Naive thymus-derived CD8-positive, alpha-beta T cell (primary cell): ENCODE measurements at places on chromosomes 6 and 20.

DNA sequence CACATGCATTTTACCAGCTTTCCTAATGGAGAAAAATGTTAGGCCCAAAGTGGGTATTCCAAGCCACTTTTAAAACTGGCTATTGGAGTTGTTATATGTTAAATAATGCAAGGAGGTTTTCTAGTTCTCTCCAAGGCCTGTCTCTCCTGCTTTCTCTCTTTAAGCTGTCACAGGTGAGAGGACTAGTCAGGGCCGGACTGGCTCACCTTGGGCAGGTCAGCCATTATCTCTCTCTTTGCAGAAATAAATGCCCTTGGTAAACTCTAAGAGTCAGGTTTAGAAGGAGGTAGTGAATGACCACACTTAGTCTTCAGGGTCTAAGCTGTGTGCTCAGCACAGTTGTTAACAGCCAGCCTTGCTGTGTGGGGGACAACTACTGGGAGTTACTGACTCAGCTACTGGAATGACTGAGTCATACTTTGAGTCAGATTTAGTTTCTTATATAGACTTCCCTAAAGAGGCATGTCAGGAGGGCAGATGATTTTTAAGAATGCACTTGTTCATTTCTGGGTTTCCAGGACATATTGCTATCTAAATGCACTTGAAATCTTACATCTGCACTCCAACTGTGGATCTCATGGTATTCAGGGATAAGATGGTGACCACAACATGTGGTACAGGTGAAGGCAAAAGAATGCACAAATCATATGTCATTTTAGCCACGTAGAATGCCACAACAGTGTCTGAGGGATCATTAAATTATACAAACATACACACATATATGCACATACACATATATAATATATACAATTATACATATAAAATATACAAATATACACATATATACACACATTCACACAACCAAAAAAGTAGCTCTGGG lies 719.4 kb downstream of the EPM2A start:
- no peaks in the 10 kb centered on the region for H3K36me3 ChIP-seq
- H3K4me1 ChIP-seq = no peaks in the 10 kb centered on the region
- no peak for DNase-seq
- H3K27ac ChIP-seq = no peak overlapping the region
- no peak overlapping the region for H3K4me3 ChIP-seq

- peaks cover 24% of the 10 kb centered on the region for H3K4me1 ChIP-seq
- DNase-seq = no peak
- no peak overlapping the region for H3K27ac ChIP-seq
- no peak overlapping the region for H3K4me3 ChIP-seq
- no peaks in the 10 kb centered on the region for H3K27me3 ChIP-seq
Observed at GRCh38 chr6:2911171-2911570, 8.1 kb upstream of the SERPINB9 start.

GRCh38 chr6:35213824-35214756 lies at the start of gene SCUBE3:
Gene SCUBE3, plus strand, starts transcription at chr6:35213956. Its CDS starts 463 bp downstream, at chr6:35214419.
- peaks cover 7% of the 10 kb centered on the region for H3K4me1 ChIP-seq
- peak within 1 kb of the TSS; percentile 74 for H3K4me3 ChIP-seq
- peaks cover 89% of the 10 kb centered on the region for H3K27me3 ChIP-seq
- no peak within 1 kb of the TSS for H3K27ac ChIP-seq
- no peak for DNase-seq
- no peaks in the 10 kb centered on the region for H3K36me3 ChIP-seq

DNA sequence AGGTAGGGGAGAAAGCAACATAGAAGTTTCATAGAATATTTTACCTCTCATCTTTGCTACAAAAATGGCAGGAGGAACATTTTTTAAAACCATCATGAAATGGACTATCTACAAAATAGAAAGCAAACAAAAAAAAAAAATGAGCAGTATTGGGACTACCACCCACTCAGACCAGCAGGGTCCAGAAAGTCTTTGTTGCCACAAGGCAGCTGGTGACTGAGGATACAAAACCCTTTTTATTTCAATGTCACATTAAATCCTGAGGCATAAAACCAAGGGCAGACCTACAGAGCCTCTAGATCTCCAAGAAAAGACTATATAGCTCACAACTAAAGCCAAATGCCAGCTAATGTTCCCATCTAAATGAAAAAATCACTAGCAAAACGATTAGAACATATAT lies 282.2 kb downstream of the PTPRK start:
- no peak for DNase-seq
- no peaks in the 10 kb centered on the region for H3K36me3 ChIP-seq
- peaks cover 20% of the 10 kb centered on the region for H3K4me1 ChIP-seq

DNA sequence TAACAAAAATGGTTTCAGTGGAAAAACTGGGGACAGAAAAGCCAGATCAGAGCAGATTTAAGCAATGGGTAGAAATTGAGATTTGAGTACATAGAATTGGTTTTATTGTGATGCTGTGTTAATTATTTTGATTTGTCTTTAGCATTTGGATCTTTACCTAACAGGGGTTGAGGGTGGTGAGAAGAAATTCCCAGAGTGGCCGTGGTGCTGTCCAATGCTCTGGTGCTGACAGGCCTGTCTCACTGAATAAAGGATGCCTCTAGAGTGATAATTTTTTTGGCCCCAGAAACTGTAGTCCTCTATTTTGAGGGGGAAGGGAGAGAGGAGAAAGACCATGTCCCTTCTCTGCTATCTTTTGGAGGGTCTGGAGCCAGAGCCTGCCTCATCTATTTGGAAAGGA lies 79.1 kb downstream of the LYRM2 start:
- H3K4me3 ChIP-seq = no peak overlapping the region

- H3K4me1 ChIP-seq = no peaks in the 10 kb centered on the region
- peaks cover 42% of the 10 kb centered on the region for H3K27me3 ChIP-seq
- no peak for DNase-seq
- H3K27ac ChIP-seq = no peak overlapping the region
Observed at GRCh38 chr20:48547664-48548063, 280.1 kb downstream of the PREX1 start.

GRCh38 chr6:167141667-167142432 lies 15.9 kb downstream of the GPR31 start:
- no peak overlapping the region for H3K27ac ChIP-seq
- peaks cover 23% of the 10 kb centered on the region for H3K27me3 ChIP-seq
- H3K4me3 ChIP-seq = no peak overlapping the region
- H3K4me1 ChIP-seq = peaks cover 11% of the 10 kb centered on the region
- DNase-seq = peak; percentile 27
- H3K36me3 ChIP-seq = no peaks in the 10 kb centered on the region

DNA sequence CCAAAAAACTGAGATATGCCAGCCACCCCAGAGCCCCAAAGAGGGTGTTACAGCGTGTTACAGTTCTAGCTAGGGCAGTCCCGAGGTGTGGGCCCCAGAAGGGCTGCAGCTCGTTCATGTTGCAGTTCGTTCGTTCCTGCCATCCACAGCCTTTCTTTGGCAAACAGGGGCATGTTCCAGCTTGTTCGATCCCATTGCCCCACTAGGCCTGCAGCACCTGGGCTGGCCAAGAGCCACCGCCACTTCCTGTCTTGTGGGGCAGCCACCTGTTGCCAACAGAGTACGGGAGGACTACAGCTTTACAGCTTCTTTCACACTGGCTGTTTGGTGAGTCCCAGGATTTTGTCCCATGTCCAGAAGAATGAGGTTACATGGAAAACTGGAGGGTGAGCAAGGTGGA lies 198.1 kb downstream of the MMUT start:
- DNase-seq = no peak
- no peaks in the 10 kb centered on the region for H3K4me1 ChIP-seq
- no peak overlapping the region for H3K27ac ChIP-seq
- H3K27me3 ChIP-seq = no peaks in the 10 kb centered on the region
- no peaks in the 10 kb centered on the region for H3K36me3 ChIP-seq

- H3K27me3 ChIP-seq = peaks cover 7% of the 10 kb centered on the region
- no peaks in the 10 kb centered on the region for H3K36me3 ChIP-seq
- H3K27ac ChIP-seq = no peak overlapping the region
- no peak for DNase-seq
Observed at GRCh38 chr6:100078509-100078908, 84.5 kb upstream of the MCHR2 start.

DNA sequence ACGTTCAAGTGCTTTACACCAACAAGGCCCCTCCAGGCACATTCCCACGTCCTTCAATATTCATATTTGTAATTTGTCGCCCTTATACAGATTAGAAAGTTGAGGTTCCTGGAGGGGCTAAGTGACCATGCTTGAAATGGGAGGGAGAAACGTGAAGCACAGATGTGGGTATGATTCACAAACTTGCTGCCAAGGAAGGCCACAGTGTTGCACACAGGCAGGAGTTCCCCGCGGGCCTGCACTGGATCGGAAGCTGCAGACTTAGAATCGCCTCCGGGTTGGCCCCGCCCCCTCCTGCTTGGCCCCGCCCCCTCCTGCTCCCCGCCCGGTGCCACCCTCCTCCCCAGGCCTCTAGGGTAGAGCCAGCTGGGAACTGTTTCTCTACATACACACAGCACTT lies 58.2 kb upstream of the QKI start:
- DNase-seq = no peak
- peaks cover 9% of the 10 kb centered on the region for H3K27me3 ChIP-seq
- H3K4me3 ChIP-seq = no peak overlapping the region
- H3K36me3 ChIP-seq = no peaks in the 10 kb centered on the region
- no peak overlapping the region for H3K27ac ChIP-seq

DNA sequence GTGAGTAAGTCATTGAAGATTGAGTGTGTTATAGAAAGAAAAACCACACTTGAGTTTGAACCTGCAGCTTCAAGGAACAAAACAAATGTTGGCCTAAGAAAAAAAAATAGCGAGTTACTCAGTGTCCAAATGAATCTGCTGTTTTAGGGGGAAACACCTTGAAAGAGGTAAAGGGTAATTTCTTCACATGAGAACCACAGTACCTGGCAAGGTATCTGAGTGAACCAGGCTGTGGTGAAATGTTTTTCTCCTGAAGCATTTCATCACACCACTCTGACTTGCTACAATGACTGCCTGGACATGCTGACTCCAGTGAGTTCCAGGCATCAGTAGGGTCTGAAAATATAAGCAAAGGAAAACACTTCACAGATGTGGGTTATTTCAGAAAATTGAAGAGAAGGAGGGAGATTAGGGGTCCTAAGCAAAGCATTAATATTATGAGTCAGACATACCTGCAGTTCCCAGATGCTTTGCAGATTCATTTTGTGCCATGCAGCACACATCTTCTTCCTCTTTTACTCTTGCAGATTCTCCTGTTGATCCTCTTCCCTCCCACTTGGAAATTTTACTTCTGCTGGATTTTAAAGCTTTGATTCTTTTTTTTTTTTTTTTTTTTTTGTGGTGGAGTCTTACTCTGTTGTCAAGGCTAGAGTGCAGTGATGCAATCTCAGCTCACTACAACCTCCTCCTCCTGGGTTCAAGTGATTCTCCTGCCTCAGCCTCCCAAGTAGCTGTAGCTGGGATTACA lies 206.2 kb upstream of the SGK1 start:
- no peaks in the 10 kb centered on the region for H3K36me3 ChIP-seq
- peak overlapping the region; percentile 55 for H3K27ac ChIP-seq
- H3K4me3 ChIP-seq = peak overlapping the region; percentile 41
- peak; percentile 75 for DNase-seq
- no peaks in the 10 kb centered on the region for H3K27me3 ChIP-seq

GRCh38 chr6:7207720-7208119 lies 100.0 kb downstream of the RREB1 start:
- H3K27me3 ChIP-seq = no peaks in the 10 kb centered on the region
- DNase-seq = no peak
- peaks cover 15% of the 10 kb centered on the region for H3K36me3 ChIP-seq
- H3K27ac ChIP-seq = no peak overlapping the region
- no peak overlapping the region for H3K4me3 ChIP-seq

DNA sequence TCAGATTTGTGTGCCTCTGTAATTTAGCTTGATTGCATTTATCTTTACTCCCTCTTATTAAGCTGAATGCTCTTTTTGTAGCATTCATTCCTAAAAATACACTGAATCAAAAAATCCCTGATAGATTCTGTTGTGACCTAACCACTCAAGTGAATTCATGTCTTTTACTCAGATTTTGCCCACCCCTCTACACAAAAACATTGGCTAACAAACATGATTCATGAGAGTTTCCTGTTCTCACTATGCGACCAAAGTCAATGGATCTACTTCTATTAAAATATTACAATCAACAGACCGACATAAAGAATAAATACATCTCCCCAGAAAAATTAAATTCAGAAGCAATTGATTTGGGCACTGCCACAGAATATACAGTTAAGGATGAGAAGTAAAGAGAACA lies 99.5 kb upstream of the THEMIS start:
- H3K4me1 ChIP-seq = peaks cover 68% of the 10 kb centered on the region
- H3K4me3 ChIP-seq = peak overlapping the region; percentile 58
- DNase-seq = no peak
- H3K36me3 ChIP-seq = no peaks in the 10 kb centered on the region
- H3K27me3 ChIP-seq = no peaks in the 10 kb centered on the region
- H3K27ac ChIP-seq = peak overlapping the region; percentile 94

DNA sequence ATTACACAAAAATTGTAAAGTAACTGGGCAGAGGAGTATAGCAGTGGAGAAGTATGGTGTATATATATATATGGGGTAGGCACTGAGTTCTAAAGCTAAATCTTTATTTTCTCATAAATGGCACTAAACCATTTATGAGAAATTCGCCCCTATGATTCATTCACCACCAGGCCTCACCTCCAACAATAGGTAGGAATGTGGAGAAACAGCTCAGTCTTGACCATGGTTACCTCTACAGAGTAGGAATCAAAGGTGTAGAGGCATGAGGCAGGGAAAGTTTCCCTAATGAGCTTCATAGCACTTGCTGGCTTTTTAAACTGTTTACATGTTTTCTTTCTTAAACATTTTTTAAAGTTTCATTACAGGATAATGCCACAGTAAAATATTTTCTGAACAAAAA lies 36.9 kb upstream of the SUMO4 start:
- peaks cover 15% of the 10 kb centered on the region for H3K36me3 ChIP-seq
- DNase-seq = no peak
- no peaks in the 10 kb centered on the region for H3K27me3 ChIP-seq
- no peak overlapping the region for H3K4me3 ChIP-seq
- H3K27ac ChIP-seq = peak overlapping the region; percentile 23
- peaks cover 71% of the 10 kb centered on the region for H3K4me1 ChIP-seq

DNA sequence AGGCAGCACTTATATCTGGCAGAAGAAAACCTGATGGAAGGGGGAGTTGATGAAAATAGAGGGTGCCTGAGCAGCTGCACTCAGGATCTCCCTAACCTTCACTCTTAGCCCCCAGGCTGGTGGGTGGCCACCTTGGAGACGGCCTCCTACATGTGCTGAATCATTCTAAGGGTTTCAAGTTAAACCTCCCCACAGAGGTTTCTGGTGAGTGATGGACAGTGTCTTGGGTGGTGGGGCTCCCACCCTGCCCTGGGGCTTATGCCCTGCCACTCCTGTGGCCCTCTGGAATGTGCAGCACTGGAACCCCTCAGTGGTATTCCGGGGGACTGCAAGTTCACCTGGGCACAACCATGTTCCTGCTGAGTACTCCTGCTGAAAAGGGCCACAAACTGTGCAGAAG lies 357.2 kb downstream of the CD83 start:
- no peak overlapping the region for H3K4me3 ChIP-seq
- H3K27ac ChIP-seq = no peak overlapping the region
- H3K27me3 ChIP-seq = no peaks in the 10 kb centered on the region
- DNase-seq = no peak
